ENCODE measurements at places on chromosomes 16 and 17. TPM values are rescaled to one million over a fixed set of nuclear protein-coding genes. Genes with fewer than 3 reads are reported as not detected.

GRCh38 chr16:23060458-23061320 lies 88.6 kb downstream of the USP31 start:
- DNase-seq, result peak; percentile 59

- DNase-seq, result no peak
Observed at GRCh38 chr16:9297437-9298113, 206.1 kb downstream of the HAPSTR1 start.

- no peak for DNase-seq
Observed at GRCh38 chr17:5621729-5622128, 37.4 kb upstream of the NLRP1 start.

GRCh38 chr16:12210925-12211869 lies 234.7 kb downstream of the SNX29 start:
- no peak for DNase-seq

DNA sequence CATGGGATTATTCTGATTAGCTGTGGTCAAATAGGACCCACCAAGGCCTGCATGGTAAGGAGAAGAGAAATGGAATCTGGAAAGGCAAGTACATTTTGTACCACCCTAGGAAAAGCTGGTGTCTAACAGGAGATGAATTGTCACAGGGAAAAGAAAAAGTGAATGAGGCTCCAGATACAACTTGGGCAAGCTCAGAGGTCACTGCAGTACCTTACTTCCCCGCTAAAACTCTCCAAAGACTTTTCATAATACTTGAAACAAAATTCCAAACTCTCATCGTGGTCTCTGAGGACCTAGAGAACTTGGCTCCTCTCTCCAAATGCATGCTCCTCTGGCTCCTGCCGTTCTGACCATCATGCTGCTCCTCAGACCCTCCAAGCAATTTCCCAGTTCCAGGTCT lies 262.8 kb downstream of the GRIN2A start:
- no peak for DNase-seq

DNA sequence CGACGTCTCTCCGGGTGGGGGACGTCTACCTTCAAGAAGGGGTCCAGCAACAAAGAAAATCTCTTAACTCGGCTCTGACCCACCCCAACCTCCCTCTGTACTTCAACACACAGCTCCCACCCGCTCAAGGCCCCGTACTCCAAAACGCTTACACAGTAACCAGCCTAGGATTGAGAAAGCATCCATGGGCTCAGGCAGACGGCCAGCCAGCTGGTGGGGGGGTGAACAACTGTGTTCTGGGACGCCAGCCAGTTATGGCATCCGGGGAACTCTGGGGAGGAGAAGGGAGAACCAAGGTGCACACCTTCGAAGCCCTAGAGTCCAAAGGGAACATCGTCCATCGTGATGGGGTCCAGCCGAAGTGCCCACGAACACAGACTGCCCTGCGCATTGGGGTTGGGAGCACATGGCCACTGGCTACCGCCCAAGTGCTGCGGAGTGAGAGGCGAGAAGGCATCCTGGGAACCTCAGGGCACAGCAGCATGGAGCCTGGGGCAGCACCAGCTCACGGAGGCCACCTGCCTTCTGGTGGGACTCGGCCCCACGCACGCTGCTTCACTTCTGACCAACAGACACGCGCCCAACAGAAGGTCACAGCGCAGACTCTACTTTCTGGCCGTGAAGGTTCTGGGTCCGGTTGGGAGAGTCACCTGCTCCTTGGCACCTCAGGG lies 14.3 kb downstream of the SLC16A3 start:
- DNase-seq, result no peak

- peak; percentile 62 for DNase-seq
Observed at GRCh38 chr17:82884970-82885353, 45.1 kb upstream of the ZNF750 start.

DNA sequence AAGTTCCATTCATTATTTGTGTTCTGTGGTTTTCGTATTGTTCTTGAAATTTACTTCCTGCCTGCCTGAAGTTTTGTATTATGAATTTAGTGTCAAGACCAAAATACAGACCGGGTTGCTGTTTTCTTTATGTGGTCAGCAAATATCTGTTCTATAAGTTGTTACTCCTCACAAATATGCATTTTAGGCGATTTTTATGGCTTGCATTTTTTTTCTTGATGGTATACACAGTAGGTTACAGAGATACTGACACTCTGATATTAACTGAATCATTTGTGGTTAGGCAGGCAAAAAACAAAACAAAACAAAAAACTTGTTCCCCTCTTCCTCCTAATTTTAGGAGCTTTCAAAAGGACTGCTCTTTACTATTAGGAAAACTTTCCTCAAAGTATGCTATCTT lies 52.6 kb downstream of the BCAS3 start:
- DNase-seq, result no peak

DNA sequence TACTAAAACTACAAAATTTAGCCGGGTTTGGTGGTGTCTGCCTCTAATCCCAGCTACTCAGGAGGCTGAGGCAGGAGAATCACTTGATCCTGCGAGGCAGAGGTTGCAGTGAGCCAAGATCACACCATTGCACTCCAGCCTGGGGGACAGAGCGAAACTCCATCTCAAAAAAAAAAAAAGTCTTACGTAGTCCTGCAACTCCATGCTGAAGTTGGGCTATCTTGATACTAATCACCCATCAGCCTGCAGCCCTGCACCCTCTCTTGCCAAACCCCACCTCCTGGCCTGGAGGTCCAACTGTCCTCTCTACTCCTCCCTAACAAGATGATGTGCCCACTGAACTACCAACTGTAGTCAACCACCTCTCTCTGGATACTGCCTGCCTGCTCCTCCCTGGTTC lies 4.8 kb downstream of the TMEM170A start:
- no peak for DNase-seq

- no peak for DNase-seq
Observed at GRCh38 chr17:27486741-27487140, 30.5 kb downstream of the KSR1 start.

- DNase-seq, result no peak
Observed at GRCh38 chr17:17035490-17035889, 6.8 kb upstream of the MPRIP start.

- no peak for DNase-seq
Observed at GRCh38 chr16:68070249-68070730, 14.9 kb upstream of the NFATC3 start.

DNA sequence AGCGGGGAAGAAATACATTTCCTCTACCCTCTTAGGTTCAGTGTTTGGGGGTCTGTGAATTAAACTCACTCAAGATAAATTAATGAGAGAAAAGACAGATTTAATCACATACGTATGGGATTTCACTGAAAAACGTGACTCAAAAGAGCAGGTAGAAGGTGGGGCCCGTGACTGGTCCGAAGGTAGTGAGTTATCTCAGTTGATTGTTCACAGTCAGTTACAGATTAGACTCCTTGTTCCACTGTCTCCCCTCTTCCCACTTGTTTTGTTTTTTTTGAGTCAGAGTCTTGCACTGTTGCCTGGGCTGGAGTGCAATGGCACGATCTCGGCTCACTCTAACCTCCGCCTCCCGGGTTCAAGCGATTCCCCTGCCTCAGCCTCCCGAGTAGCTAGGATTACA lies 301.2 kb downstream of the SEC14L1 start:
- DNase-seq, result no peak

DNA sequence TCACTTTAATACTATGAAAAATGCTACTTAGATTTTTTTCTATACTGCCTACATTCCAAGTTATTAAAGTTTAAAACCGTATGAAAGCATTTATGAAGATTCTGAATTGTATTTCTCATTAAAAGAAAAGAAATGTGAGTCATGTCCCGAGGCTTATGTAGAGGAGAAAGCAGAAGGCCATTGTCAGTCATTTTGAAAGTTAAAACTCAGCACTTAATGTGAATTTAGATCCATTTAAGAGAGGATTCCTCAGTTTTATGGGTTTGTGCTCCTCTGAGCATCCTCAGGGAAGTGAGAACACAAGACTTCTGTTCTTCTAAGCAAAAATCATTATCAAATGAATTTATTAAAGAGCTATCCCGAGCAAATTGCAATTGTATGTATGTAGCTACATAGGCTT lies 11.8 kb downstream of the C17orf75 start:
- no peak for DNase-seq

GRCh38 chr17:39737760-39738567 lies at the start of gene GRB7:
TSS of gene GRB7 (plus strand) at chr17:39737938. CDS start at chr17:39742302, 4,364 bp downstream.
- DNase-seq, result no peak

GRCh38 chr17:48915459-48916282 lies 7.5 kb downstream of the UBE2Z start:
- DNase-seq, result peak; percentile 2

- DNase-seq, result peak; percentile 48
Observed at GRCh38 chr17:48850792-48851323, 20.0 kb downstream of the CALCOCO2 start.

DNA sequence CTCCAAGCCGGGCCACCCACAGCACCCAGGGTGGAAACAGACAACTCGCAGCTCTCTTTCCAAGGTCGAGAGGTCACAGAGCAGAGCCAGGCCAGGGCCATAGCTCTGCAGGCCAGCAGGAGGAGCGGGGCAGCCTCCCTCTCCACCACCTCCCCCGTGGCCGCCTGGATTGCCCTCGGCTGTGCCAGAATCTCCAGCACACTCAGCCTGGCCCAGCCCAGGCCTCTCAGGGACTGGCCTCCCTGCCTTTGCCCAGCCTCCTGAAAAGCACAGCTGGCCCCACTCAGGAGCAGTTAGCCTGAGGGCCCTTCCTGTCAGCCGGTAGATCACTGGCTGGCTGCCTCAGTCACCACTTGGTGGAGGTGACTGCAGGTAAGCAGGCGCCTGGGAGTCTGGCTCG lies 85.8 kb upstream of the SEC14L1 start:
- DNase-seq, result no peak

- DNase-seq, result no peak
Observed at GRCh38 chr16:54422569-54422978, 136.0 kb upstream of the IRX3 start.

DNA sequence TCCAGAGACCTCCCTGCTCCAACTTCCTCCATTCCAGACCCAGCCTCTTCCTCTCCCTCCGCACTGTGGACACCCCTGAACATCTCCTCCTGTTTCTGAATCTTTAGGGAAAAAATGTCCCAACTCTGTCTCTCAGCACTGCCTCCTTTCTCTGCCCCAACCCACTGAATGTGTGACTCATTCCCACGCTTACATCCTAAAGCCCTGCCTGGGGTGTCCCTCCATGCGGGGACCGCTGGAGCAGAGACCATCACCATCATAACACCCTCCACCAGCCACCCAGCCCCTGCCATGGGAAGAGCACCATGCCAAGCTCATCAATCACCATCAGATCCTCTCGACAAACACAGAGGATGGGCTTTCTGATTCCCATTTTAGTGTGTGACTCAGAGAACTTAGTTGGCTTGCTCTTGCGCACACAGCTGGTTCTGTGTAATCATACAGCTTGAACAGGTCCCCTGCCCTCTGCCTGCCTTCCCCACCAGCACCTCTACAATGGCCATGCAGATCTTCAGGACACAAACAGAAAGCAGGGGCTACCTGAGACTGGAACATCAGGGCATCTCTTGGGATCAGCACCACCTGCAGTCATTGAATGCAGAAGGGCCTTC lies 10.7 kb downstream of the RPRML start:
- no peak for DNase-seq

- DNase-seq, result peak; percentile 97
Observed at GRCh38 chr16:3158510-3159314, 23.9 kb downstream of the ZNF213 start.

- DNase-seq, result no peak
Observed at GRCh38 chr16:68399456-68399855, 48.9 kb downstream of the SMPD3 start.

DNA sequence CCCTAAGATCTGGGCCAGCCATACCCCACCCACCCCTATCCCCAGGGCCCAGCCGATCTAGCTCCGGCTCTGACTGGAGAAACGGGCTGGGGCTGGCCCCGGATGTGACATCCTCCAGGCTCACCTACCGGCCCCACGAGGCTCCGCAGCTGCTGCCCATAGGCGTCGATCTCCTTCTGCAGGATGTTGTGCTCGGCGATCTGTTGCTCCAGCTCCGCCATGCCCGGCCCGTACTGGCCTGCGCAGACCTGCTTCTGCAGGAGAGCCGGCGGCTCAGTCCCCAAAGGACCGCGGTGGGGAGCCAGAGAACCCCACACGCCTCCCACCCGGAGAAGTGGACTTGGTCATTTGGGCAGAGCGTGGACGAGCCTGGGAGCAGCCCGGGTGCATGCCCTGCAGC lies 4.8 kb downstream of the EVPL start:
- no peak for DNase-seq

- DNase-seq, result no peak
Observed at GRCh38 chr17:51995797-51996403, 162.6 kb downstream of the CA10 start.

GRCh38 chr16:64846966-64847365 lies 274.9 kb downstream of the CDH11 start:
- DNase-seq, result no peak

DNA sequence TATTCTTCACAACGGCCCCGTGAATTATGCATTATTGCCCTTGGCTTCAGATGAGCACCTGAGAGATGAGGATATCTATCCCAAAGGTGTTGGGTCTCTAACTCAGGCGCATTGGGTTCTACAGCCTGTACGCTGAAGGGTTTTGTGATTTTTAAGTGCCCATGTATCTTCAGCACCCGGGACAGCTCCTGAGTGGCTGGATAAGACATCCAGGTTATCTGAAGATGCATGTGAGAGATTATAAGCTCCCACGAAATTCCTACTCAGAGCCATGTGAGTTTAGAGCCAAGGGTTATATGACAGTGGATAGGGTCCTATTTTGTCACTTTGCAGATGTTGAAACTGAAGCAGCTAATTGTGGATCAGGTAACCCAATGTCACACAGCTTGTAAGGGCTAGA lies 612.3 kb upstream of the EEF2KMT start:
- DNase-seq, result no peak

DNA sequence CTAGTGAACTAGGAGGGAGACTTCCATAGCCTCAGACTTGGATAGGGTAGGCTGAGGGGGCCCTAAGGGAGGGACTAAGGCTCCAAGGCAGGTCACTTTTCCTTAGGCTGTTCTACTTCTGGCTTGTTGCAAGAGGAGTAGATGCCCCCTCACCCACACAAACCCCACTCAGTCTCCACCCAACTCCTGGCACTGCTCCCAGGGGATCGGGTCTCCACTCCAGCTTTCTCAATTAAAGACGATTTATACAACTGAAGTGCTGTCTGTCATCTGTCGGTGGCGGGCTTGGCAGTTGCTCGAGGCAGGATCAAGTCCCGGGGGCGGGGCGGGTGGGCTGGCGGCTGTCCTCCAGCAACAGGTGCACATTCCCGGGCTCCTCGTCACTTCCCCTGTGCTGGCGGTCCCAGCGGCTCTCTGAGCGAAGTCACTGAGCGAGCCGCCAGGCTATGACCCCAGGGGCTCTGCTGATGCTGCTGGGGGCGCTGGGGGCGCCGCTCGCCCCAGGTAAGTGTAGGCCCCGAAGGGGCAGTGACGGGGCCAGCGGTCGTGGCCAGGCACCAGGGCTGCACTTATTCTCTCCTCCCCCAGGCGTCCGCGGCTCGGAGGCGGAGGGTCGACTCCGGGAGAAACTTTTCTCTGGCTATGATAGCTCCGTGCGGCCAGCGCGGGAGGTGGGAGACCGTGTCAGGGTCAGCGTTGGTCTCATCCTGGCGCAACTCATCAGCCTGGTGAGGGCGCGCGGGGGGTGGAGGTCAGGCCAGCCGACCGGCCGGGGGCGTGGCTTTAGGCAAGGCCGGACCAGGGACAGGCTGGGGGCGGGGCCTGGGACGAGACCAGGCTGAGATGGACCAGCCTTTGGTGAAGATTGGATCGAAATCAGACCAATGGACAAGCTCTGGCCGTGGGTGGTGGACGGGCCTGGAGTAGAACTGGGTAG lies at the start of gene CHRNB1:
TSS of gene CHRNB1 (plus strand) at position 380 of the 937 bp plus-strand sequence. CDS start at position 447, 67 bp downstream.
- no peak for DNase-seq

SLC5A10 gene
- total RNA-seq, result not detected

PTX4 gene
- total RNA-seq, result not detected

PPM1E gene
- total RNA-seq, result not detected

SLC25A39 gene
- total RNA-seq, result 65.5 TPM

CCL5 gene
- total RNA-seq, result 40.1 TPM

TMEM97 gene
- 2.6 TPM for total RNA-seq

TBX2 gene
- 0.06 TPM for total RNA-seq

KATNB1 gene
- 21.0 TPM for total RNA-seq

Measured in CD4-positive, alpha-beta T cell (primary cell).